NCI-H748 treated with DMSO at 0.1 percent for 48 hours (cell line): ENCODE measurements at places on chromosomes 3 and 15.

GRCh38 chr3:13072600-13073325 is 466 bp downstream of the IQSEC1 start:
- no peak for DNase-seq

DNA sequence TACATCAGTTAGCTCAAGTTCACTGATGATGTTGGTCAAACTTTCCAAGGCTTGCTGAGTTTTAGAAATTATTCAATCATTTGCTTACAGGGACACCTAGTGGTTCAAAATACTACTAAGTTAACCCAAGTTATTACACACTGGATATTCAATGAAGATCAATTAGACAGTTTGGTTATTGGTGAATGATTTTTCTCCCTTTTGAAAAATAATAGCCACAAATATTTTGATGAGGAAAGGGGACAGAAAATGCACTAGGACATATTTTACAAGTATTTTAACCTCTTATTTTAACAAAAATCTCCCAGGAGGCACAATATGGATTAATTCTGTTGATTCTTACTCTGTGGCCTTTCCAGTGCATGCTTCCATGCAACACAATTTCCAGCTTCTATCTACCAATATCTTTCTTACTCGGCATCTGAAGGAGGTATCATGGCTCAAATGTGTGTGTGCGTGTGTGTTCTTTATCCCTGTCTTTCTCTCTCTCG is 20.1 kb upstream of the GOLGA6L2 start:
- DNase-seq, result peak; percentile 14

DNA sequence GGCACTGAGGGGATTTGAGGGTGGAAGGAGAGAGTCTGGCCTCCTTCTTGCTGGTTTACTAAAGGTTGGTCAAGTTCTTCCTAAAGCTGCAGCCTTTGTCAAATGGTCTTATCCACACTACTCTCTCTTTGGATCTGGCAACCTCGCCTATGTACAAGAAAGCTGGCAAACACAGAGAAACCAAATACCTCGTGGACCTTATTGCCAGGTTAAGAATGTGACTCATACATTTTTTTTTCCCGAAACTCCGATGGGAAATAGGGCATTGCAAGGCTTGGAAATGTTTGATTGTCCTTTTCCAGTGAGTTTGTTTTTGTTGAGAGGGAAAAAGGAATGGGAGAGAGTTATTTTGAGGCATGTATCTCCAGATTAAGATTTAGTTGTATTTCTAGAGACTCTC is 13.9 kb downstream of the EOMES start:
- no peak for DNase-seq

DNA sequence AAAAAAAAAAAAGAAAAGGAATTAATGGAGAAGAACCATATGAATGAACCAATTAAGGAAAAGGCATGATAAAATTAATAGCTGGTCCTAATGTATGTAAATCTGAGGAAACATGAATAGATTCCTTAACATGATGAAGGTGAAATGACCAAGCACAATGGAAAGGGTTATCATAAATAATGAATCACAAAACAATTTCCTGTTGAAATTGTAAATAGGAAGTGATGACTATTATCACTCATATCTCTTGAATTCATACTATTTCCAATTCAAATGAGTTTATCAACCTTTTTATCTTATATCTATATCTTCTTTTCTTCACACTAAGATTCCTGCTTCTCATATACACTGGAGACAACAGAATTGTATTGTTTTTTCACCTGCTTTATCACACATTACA is 32.0 kb downstream of the AADACL2 start:
- DNase-seq, result no peak

- no peak for DNase-seq
Observed at GRCh38 chr15:37099319-37100108, 835 bp downstream of the MEIS2 start.
